ENCODE measurements at places on chromosomes 5 and 9. TPM values are rescaled to one million over a fixed set of nuclear protein-coding genes. Genes with fewer than 3 reads are reported as not detected.

The NMUR2 gene
- not detected for total RNA-seq

The NSD1 gene
- 86.7 TPM for total RNA-seq

The NPR3 gene
- not detected for total RNA-seq

DNA sequence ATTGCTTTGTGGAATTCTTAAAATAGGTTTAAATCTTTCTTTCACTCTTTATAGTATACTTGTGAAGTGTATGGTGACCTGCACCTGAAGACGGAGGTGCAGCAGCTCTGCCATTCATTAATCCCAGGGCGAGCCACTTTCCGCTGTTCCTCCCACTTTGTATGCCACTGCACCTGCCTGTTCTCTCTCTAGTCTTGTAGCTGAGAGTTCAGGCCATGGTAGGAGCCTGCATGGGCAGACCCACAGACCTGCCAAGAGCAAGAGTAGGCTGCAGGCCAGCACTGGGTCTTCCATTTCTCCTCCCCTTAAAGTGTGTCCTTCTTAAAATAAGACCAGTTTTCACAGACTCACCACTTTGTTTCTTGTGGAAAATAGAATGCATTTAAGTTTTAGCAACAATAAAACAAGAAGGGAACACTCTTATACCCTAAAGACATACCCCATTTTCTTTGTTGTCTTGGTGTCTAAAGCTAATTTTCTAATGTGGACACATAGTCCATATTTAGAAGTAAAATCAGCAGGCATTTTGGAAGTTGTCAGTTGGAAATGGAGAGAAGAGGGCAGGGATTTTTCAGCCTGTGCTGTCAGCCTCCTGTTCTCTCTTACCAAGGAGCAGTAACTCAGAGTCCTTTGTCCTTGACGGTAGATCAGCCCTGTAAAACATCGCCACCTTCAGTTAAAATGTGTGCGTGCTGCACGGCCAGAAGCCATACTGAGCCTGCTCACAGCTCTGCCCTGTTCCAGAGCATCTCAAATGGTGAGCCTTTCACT, 103.2 kb downstream of the SNCAIP start:
- H3K27ac ChIP-seq = no peak overlapping the region
- H3K4me3 ChIP-seq = no peak overlapping the region
- H3K36me3 ChIP-seq = no peaks in the 10 kb centered on the region
- H3K27me3 ChIP-seq = no peaks in the 10 kb centered on the region
- no peaks in the 10 kb centered on the region for H3K4me1 ChIP-seq

DNA sequence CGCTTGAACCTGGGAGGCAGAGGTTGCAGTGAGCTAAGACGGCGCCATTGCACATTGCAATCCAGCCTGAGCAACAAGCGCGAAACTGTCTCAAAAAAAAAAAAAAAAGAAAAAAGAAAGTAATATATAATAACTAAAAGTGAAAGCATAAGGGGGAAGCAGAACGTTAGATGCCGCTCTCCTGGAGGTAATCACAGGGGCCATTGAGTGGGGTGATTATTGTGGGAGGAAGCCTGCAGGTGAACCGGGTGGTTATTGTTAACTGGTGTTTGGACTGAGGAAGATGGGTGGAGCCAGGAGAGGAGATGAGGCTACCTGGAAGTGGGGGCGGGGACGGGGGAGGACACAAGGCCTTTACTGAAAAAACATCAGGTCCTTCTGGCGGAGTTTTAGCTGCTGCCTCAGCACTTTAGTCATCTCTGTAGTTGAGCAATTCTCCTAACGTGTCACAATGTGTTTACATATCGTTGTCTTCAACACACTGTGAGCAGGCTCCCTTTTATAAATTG, 5.3 kb upstream of the TJP2 start:
- peak overlapping the region; percentile 50 for H3K4me3 ChIP-seq
- no peaks in the 10 kb centered on the region for H3K36me3 ChIP-seq
- peak; percentile 48 for DNase-seq
- H3K4me1 ChIP-seq = peaks cover 13% of the 10 kb centered on the region

GRCh38 chr5:122322801-122323548, 10.9 kb downstream of the SNCAIP start:
- no peaks in the 10 kb centered on the region for H3K27me3 ChIP-seq
- H3K36me3 ChIP-seq = no peaks in the 10 kb centered on the region
- H3K4me3 ChIP-seq = no peak overlapping the region
- no peak for DNase-seq
- no peak overlapping the region for H3K27ac ChIP-seq

GRCh38 chr5:10498350-10498749, 56.7 kb downstream of the ROPN1L start:
- no peaks in the 10 kb centered on the region for H3K27me3 ChIP-seq
- H3K36me3 ChIP-seq = no peaks in the 10 kb centered on the region
- H3K4me1 ChIP-seq = no peaks in the 10 kb centered on the region
- H3K4me3 ChIP-seq = no peak overlapping the region

DNA sequence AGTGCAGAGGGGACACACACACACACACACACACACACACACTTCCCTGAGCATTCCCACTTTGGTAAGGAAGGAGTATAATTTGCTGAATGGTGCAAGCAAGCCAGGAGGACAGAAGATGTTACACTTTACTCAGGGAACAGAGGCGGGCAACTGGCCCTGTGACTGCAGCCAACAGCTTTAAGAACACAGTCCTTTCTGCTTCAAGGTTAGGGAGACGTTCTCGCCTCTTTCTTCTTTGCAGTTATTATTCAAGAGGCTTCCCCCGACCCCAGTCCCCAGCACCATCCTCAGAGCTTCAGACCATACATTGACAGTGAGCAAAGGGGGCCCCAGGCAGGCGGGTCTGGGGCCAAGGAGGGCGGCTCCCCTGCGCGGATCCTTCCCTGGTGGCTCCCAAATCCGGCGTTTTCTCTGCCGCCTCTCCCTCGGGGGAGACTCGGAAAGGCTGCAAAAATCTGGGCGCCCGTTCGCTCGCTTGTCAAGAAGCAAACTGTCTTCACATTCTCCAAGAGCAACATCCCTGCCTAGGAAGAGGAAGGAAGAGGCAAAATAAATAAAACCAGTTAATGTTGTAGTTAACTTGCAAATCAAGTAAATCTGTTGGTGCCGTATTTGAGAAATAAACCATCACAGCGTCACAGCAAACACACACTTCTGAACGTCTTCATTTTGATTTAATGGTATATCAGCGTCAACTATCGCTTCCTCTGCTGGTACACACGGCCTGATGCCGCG, 3.8 kb upstream of the LHX2 start:
- no peak overlapping the region for H3K27ac ChIP-seq
- peaks cover 53% of the 10 kb centered on the region for H3K27me3 ChIP-seq
- H3K36me3 ChIP-seq = no peaks in the 10 kb centered on the region
- no peaks in the 10 kb centered on the region for H3K4me1 ChIP-seq

DNA sequence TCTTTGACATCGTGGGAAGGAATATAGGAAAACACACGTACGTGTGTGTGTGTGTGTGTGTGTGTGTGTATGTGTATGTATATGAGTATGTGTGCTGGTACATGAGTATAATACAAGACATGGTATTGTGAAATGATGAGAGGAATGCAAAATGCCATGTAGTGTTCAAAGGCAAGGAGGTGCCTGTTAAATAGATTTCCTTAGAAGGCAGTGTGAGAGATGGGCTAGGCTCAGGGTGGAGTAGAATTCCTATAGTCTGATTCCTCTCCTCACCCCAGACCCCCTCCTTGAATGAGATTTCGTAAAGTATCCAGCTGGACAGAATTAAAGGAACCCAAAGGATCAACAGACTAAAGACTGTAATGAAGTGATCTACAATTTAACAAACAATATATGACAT, 11.1 kb downstream of the GPR21 start:
- no peaks in the 10 kb centered on the region for H3K4me1 ChIP-seq
- peaks cover 3% of the 10 kb centered on the region for H3K36me3 ChIP-seq
- no peaks in the 10 kb centered on the region for H3K27me3 ChIP-seq
- H3K4me3 ChIP-seq = no peak overlapping the region
- DNase-seq = no peak

DNA sequence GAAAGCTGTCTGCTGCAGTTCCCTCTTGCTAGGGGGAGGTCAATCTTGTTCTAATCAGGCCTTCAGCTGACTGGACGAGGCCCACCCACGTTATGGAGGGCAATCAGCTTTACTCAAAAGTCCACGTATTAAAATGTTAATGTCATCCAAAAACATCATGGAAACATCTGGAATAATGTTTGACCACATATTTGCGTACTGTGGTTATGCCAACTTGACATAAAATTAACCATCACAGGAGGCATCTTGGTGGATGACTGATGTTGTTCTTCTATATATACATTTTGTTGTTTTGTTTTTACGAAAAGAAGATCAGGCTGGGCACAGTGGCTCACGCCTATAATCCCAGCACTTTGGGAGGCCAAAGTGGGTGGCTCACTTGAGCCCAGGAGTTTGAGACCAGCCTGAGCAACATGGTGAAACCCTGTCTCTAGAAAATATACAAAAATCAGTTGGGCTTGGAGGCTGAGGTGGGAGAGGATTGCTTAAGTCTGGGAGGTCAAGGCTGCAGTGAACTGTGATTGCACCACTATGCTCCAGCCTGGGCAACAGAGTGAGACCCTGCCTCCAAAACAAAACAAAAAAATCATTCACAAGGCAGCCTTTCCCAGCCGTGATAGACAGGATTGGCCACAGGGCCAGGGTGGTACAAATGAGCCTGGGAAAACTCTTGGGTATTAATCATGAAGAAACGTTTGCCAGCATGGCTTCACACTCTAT, 33.8 kb upstream of the PRXL2C start:
- H3K36me3 ChIP-seq = no peaks in the 10 kb centered on the region
- H3K27ac ChIP-seq = no peak overlapping the region
- no peak for DNase-seq

GRCh38 chr5:10220248-10220647, 29.4 kb downstream of the ATPSCKMT start:
- no peaks in the 10 kb centered on the region for H3K27me3 ChIP-seq
- no peaks in the 10 kb centered on the region for H3K36me3 ChIP-seq
- no peak overlapping the region for H3K4me3 ChIP-seq

GRCh38 chr9:71755230-71755629, 13.1 kb downstream of the CEMIP2 start:
- H3K4me1 ChIP-seq = peaks cover 41% of the 10 kb centered on the region
- no peak overlapping the region for H3K27ac ChIP-seq
- DNase-seq = no peak
- no peaks in the 10 kb centered on the region for H3K27me3 ChIP-seq
- no peak overlapping the region for H3K4me3 ChIP-seq

GRCh38 chr5:155947394-155948062, 379.4 kb upstream of the SGCD start:
- no peak overlapping the region for H3K27ac ChIP-seq
- no peaks in the 10 kb centered on the region for H3K4me1 ChIP-seq
- no peak for DNase-seq
- no peaks in the 10 kb centered on the region for H3K36me3 ChIP-seq
- H3K27me3 ChIP-seq = no peaks in the 10 kb centered on the region

- H3K4me3 ChIP-seq = no peak overlapping the region
- no peaks in the 10 kb centered on the region for H3K4me1 ChIP-seq
- H3K27ac ChIP-seq = no peak overlapping the region
- no peaks in the 10 kb centered on the region for H3K36me3 ChIP-seq
These were observed 204.4 kb downstream of the SYK start for GRCh38 chr9:91006046-91006445.

GRCh38 chr9:11063263-11063662, 450.5 kb upstream of the PTPRD start:
- no peaks in the 10 kb centered on the region for H3K36me3 ChIP-seq
- no peak for DNase-seq
- H3K27me3 ChIP-seq = no peaks in the 10 kb centered on the region

DNA sequence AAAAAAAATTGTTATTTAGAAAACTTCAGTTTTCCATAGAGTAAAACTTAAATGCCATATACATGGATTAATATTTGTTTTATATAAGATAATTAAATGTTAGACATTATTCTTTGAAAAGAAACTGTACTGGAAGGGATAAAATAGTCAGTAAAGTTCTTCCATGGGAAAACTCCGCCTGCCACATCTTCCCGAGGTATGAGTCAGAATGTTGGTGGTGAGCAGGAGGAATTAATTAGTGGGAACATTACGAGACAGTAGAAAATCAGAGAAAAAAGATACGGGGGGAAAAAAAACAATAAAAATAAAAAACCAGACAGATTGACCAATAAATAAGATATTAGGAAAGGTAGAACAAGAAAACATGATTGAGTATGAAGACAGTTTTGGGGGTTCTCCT, 930.3 kb upstream of the C9orf72 start:
- no peaks in the 10 kb centered on the region for H3K27me3 ChIP-seq
- H3K36me3 ChIP-seq = no peaks in the 10 kb centered on the region

DNA sequence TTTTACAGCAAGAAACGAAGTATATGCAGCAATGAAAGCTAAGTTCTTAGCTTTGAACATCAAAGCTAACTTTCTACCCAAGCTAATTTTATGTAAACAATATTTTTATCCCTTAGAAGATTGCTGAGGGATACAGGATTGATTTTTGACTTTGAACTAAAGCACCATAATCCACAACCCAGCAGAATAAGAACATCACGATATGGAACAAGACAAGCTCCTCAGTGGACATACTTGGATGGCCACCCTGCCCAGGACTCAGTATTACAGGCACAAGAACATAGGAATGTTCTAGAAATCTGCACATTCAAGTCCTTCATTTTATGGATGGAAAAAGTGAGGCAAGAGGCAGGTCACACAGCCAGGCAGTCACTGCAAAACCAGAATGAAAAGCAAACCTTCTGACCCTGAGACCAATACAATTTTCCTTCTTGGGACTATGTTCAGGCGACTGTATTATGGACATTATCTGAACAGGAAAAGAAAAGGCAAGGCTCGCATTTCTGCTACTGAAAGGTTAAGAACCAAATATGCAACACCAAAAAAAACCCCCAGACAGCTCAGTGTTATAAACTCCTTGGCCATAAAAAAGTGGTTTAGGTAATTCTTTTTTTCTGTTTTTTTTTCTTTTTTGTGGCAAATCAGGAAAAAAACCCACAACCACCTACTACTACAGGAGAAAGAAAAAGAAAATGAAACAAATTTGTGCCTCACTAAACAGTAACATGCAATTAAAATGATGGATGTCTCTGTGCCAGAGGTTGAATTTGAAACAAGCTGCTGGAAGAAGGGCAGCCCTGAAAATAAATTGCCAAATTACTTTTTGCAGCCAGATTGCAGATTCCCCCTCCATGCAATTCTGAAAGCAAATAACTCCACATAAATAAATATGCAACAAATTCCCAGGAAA, 25.4 kb downstream of the EPB41L4B start:
- no peak overlapping the region for H3K4me3 ChIP-seq
- H3K27ac ChIP-seq = no peak overlapping the region
- no peak for DNase-seq
- peaks cover 13% of the 10 kb centered on the region for H3K27me3 ChIP-seq

DNA sequence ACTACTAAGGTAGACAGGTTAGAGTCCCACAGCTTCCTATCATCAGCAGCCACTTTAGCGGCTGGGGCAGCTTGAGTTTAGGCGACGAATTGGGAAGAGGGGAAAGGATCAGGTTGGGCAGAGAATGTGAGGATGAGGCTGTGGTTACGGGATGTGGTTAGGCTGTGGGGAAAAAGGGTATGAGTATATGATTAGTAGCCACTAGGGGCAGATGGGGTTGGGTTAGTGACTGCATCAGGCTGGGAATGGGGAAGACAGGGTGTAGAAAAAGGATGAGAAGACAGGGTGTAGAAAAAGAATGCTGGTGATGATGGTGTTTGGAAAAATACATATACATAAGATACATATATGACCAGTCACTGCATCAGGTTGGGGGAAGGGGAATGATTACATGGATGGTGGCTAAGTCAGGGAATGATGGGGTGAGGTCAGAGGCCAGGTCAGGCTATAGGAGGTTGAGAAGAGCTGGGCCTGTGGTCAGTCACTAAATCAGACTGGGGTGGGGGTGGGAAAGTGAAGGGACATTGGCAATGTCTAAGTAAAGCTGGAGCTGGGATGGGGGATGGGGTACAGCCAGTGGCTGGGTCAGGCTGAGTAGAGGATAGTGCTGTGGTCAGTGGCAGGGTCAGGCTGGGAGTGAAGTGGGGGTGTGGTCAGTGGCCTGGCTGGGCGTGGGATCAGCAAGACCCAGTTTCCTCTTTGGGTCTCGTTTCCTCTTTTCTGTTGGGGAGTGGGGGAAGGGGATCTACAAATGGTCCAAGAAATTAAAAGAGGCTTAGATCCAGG, 2.1 kb downstream of the TLN1 start:
- peak overlapping the region; percentile 97 for H3K4me3 ChIP-seq
- peaks cover 68% of the 10 kb centered on the region for H3K4me1 ChIP-seq
- no peaks in the 10 kb centered on the region for H3K27me3 ChIP-seq
- peak; percentile 42 for DNase-seq

Data from CD8-positive, alpha-beta memory T cell (primary cell).